GOT3 (cell line): ENCODE measurements at places on chromosomes 3 and 15.

DNA sequence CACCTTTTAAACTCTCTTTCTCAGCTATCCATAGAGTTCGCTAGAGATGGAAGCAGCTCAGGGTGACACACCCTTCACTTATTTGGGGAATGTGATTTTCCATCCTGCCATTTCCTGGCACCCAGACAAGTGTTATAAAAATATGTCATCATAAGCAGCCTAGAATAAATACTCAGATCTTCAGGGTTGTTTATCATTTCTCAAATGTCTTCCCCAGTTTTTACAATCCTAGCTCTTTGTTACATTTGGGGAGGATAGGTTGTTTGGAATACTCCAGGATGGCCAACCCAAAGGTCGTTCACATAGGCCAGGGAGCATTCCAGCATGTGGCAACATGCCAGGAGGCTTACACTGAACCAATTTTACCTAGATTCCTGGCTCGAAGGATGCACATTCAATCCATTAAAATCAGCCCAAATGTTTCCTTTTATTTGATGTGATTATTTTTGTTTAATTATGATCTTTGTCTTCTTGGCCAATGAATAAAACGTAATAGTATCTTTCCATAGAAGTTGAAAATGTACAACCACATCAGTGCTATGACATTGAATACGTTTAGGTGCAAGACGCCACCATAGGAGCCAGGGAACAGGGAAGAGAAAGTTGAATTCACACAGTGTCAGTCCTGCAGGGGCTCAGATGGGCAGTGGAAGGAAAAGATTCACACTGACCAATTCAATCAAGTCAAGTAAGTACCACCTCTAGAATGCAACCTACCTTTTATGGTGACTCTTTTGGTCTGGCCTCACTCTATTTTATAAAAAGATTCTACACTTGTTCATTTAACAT is 537.7 kb upstream of the MDFIC2 start:
- DNase-seq: no peak

DNA sequence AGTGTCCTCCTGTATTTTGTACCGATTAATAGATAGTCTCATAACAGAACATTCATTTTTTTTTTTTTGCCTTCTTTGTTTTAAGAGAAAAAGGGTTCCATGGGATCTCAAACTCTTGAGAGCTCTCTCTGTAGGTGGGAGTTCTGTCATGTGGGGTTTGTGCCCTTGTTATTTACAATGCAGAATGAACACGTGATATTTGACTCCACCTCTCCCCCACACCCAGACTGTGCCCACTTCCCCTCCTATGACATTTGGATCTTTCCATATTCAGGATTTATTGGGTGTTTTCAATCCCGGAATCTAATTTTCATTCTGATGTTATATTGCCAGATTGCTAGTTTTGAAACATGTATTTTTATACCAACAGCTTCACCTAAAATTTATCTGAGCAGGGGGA is 49.5 kb downstream of the ARPP21 start:
- no peak for DNase-seq

DNA sequence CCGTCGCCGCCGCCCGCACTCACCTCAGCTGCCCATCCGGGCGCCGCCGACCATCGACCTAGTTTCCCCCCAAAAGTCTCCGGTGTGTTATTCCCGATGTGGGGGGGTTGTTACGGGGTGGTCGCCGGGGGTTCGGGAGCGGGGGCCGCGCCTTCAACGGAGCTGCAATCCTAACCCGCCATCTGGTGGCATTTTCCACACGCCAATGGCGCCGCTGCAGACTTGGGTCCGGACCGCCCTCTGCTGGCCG is at the start of gene STAG1:
Gene STAG1 (minus strand): TSS at position 207 of the 250 bp plus-strand sequence. CDS start 121,480 bp downstream, outside the sequence.
- DNase-seq: no peak

- no peak for DNase-seq
Observed at GRCh38 chr3:155963570-155963969, 93.1 kb downstream of the GMPS start.

DNA sequence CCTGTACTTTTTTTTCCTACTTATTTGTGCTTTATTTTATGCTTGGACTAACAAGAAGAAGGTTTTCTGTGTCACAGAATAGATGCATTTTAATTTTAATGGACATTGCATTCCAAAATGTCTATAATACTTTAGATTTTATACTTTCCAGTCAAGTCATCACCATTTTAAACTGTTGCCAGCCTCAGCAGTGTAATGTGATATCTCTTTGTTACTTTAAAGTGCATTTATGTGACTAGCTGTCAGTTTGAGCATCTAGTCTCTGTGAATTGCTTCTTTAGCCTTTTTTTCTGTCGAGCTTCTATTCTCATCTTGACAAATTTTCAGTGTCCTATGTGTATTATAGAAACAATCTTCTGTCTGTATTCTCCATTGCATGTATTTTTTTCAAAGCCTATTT is 511.4 kb upstream of the CBLB start:
- no peak for DNase-seq

- no peak for DNase-seq
Observed at GRCh38 chr3:45966371-45966791, 23.1 kb downstream of the CXCR6 start.

- DNase-seq: no peak
Observed at GRCh38 chr3:146390957-146391356, 78.4 kb downstream of the PLSCR2 start.

- no peak for DNase-seq
Observed at GRCh38 chr15:101187820-101188636, 63.8 kb downstream of the CHSY1 start.

DNA sequence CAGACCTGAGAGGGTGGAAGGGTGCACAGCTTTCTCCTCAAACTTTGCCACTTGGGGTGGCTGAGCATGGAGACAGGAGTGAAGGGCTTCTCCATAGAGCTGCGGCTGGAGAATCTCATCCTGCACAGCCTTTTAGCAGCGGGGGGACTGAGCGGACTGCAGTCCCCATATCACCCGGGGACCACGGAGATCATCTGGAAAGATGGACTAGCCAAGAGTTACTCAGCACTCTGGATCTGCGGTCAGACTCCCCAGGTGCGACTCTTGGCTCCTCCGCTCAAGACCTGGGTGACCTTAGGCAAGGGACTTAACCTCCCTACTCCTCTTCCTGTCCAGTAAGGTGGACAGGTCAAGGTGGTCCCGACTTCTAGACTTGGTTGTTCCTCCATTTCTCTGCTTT is 125.8 kb upstream of the MEF2A start:
- DNase-seq: no peak

- DNase-seq: no peak
Observed at GRCh38 chr3:149016669-149017541, 25.6 kb downstream of the GYG1 start.
